ENCODE measurements at places on chromosomes 11 and 22.

- no peak for DNase-seq
Measured at GRCh38 chr11:57634311-57634710, 15.4 kb downstream of the YPEL4 start.

GRCh38 chr22:36294293-36294620 is 41.3 kb downstream of the APOL1 start:
- DNase-seq: no peak

DNA sequence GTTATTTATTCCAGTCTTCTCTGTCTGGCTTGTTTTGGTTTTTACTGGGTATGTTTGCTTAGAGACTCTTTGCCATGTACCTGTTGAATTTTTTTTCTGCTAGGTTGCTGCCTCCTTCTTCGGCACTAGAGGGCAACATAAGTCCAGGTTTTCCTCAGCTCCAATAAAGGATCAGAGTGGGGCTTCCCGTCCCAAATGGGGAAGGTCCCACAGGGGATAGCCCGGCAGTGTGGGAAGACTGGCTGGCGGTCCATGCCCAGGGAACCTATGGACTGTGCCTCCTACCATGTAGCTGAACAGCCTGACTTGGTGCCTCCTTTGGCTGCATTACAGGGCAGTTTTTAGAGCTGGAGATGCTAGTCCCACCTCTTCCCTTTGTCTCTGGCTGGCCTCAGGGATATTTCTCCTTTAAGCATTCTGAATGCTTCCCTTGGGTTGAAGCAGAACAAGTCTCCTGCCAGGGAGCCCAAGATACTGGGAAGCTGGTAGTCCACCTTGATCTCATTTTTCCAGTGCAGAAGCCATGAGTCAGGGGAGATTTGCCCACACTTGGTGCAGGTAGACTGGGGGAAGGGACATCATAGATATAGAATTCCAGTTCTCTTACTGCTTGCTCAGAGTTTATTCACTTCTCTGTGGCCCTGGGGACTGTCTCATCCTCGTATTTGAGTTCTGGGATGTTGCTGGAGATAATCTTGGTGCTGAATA is 60.2 kb downstream of the BRD1 start:
- peak; percentile 52 for DNase-seq

DNA sequence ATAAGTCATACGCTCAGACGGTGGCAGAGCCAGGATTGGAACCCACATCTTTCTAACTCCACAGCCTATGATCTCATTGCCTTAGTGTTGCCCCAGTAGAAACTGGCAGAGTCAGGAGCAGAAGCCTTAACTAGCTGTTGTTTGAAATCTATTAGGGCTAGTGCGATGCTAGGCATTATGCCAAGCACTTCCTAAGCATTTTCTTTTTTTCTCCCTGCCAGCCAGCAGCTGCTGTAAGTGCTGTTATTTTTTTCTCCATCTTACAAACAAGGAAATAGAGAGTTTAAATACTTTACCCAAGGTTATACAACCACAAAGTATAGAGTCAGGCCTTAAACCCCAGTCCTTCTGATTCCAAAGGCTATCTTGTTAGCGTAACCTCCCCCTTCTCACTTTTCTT is 161.0 kb upstream of the SORL1-AS1 start:
- no peak for DNase-seq

- DNase-seq: peak; percentile 99
Measured at GRCh38 chr11:114159802-114160632, 100.5 kb downstream of the ZBTB16 start.

- no peak for DNase-seq
Measured at GRCh38 chr22:40376149-40376548, 5.8 kb downstream of the SGSM3 start.
